T47D (cell line): ENCODE measurements at places on chromosomes 1 and 21.

DNA sequence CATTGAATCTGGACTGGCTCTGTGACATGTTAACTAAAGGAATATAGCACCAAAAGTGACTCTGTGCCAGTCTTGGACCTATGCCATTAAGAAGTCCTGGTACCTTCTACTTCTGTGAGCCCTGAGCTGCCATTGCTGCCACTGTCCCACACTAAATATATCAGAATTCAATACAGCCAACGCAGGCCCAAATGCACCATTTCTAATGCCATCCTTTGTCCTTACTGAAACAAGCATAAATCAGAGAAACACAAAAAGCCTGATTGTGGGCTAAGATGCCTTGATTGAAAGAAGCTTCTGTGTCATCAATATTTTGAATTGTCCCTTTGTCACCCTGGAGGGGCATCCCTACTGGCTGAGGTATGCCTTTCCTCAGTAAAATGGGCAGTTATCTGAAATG lies 66.9 kb upstream of the NEK2 start:
- DNase-seq, result no peak

- DNase-seq, result no peak
Observed at GRCh38 chr1:62196086-62196690, 1.5 kb downstream of the L1TD1 start.

GRCh38 chr1:77065693-77066342 lies 153.4 kb downstream of the PIGK start:
- no peak for DNase-seq

DNA sequence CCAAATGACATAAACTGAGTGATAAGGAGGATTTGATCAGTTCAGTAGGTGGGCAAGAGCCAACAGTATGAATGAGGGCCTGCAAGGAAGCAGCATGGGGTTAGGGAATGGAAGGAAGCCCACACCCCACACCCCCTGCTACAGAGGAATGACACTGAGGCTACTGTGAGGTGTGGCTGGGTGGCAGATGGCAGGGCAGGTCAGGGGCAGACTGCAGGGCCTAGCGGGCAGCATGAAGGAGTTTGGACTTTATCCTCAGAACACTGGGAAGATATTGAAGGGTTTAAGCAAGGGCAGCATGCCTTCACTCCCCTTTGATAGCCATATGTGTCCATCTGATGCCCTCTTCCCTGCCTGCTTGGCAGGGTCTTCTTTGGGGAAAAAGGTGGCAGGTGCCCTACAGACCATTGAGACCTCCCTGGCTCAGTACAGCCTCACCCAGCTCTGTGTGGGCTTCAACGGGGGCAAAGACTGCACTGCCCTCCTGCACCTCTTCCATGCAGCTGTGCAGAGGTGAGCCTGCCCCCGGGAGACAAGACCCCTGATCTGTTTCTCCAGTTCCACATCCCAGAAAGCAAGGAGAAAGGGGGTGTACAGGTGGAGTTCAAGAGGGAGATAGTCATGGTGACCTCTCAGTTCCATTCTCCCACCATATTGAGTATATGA lies 4.1 kb upstream of the LENEP start:
- no peak for DNase-seq
